Activated naive CD4-positive, alpha-beta T cell treated with anti-CD3 and anti-CD28 coated beads for 36 hours (primary cell): ENCODE measurements at places on chromosomes 4 and X.

GRCh38 chr4:171430495-171430894 lies 382.7 kb upstream of the GALNTL6 start:
- DNase-seq = no peak

- no peak for DNase-seq
Observed at GRCh38 chrX:477441-478012, 90.8 kb upstream of the PPP2R3B start.

GRCh38 chrX:22542641-22543040 lies 269.9 kb downstream of the CBLL2 start:
- DNase-seq = no peak

DNA sequence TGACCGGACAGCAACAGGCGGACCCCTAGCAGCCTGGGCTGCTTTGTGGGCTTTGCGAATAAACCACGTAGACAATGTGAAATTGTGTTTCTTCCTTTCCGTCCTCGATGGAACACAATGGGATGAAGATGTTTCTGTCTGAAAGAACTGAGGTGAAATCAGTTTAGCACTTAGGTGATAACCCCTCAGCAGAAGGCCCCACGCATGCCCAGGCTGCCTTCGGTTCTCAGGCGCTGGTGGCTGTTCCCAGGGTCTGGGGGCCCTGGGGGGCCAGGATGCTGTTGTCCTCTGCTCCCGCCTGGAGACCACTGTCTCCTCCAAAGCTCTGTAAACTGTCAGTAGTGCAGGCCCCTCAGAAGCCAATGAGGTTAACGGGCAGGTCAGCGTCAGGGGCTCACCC lies 73.9 kb upstream of the HGFAC start:
- DNase-seq = no peak

DNA sequence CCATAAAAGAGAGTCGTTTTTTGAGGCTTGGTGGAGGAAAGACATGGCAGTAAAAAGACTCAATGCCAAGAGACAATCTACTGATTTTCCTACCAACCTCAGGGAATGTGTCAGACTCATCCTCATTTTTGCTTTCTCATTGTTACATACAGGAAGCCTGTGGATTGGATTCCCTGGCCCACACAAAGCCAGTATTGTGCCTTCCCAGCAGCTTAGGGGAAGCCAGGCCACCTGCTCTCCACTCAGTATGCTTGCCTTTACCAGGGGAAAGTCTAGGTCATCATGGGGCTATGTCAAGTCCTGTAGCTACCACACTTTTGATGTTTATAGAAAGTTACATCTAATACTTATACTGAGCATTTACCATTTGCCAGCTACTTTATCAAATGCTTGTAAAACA lies 11.0 kb downstream of the BMX start:
- DNase-seq = no peak

GRCh38 chr4:70399319-70399718 lies 1.6 kb downstream of the OPRPN start:
- DNase-seq = no peak

DNA sequence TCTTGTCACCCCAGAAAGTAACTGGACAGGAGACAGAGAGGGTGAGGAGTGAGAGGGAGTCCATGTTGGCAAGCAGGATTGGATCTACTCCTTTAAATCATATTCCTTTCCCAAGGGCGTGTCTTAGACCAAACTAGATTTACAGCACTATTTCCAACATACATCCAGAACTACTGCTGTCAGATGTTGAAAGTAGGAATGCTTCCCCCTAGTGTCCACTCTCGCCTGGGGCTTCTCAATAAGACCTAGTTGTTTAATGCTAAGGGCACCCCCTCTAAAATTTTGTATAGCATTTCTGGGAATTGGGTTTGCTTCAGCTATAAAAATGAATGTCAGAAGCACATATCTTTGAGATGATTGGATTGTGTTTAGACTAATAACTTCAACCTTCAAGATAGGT lies 13.3 kb downstream of the OFD1 start:
- DNase-seq = peak; percentile 49

DNA sequence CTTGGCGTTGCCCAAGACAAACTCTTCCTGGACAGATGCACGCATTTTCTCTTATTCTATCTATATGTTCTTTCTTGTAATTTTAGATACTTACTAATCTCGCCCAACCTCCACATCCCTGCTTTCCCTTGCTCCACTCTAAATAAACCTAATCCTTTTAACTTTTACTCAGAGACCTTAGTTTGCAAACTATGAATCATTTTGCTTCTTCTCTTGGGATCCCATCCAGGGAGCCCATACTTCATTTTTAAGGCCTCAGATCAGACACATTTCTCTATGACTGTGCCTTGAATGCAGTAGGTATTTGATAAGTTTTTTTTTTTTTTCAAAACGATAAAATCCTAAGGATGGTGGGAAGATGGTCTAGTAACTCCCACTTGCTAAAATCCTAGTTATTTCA lies 353.8 kb upstream of the HAND2 start:
- DNase-seq = no peak

- DNase-seq = peak; percentile 6
Observed at GRCh38 chrX:40155589-40156469, 58.1 kb upstream of the BCOR start.

DNA sequence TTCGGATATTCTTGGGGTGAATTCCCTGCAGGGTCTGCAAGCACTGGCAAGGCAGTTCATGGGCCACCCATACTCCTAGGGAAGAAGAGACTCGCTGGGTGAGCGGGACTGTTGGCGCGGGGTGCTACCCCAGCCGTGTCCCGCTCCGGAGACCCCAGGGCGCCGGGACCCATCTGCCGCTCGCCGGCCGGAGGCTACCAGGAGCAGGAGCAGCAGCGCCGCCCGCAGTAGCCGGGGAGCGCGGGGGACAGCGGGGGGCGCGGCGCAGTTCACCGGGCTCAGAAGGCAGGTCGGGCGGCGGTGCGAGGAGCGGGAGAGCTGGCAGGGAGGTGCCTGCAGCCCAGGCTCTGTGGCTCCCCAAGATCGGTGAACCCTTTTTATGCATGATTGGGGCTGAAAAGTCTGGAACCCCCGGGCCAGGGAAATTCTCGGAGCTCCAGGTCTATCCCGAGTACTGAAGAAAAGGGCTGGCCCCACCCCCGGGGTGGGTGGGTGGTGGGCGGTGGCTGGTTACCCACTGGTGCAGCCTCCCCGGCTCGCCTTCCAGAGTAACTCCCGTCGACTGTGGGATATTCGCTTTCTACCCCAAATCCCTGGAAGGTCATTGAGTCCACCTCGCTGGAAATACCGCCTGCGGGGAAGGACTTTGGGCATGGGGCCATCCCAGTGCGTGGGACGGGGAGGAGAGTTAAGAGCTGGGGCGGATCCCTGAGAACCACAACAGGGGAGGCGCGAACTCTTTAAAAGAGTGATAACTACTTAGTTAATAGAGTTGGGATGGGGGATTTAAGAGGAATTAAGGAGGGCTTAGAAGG lies 37.6 kb downstream of the PF4 start:
- DNase-seq = no peak

DNA sequence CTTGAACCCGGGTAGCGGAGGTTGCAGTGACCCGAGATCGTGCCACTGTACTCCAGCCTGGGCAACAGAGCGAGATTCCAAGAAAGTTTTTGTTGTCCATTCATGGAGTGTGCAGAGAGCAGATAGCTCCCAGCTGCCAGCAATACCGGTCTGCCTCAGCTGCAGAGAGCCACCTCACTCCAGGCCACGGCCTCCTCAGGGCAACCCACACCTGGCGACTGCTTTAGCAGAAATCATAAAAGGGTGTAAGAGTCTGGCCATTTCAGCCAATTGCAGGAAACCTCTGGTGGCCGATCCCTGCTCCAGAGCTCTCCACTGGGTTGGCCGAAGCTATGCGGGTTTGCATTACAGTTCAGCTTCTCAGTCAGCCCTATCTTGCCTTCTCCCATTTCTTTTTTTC lies 227.4 kb upstream of the BCOR start:
- DNase-seq = no peak

DNA sequence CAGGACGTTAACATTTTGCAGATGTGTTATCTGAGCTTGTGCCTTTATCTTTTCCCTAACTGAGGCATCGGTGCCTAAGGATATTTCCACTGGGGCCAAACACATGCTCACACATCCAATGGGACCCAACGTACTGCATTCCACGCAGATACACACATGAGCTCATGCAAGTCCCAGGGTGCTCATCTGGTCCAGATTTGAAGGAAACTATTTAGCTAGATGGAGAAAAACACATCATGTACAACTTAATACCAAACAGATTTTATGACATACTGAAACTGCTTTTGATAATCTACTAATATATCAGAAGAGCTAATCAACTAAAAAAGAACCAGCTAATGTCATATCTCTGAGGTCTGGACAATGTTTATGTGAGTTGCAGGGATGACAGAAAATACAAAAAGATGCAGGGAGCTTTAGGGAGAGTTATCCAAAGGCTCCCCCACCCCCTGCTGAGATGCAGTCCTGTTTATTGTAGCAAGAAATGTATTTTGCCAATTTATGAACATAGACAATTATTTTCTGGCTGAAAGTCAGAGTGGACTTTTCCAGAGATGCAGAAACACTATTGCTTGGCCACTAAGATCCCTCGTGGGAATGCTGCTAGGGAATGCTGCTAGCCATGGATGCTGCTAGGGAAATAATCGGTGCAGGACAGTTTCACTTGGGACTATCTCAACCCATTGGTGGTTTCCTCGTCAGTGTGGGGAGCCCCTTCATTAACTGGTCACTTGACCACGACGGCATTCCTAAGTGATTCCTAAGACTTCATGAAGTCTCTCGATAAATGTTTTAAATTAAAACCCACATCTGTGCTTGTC lies 172.8 kb downstream of the SMIM20 start:
- DNase-seq = no peak

- no peak for DNase-seq
Observed at GRCh38 chr4:183328832-183329231, 6.6 kb upstream of the CLDN24 start.

DNA sequence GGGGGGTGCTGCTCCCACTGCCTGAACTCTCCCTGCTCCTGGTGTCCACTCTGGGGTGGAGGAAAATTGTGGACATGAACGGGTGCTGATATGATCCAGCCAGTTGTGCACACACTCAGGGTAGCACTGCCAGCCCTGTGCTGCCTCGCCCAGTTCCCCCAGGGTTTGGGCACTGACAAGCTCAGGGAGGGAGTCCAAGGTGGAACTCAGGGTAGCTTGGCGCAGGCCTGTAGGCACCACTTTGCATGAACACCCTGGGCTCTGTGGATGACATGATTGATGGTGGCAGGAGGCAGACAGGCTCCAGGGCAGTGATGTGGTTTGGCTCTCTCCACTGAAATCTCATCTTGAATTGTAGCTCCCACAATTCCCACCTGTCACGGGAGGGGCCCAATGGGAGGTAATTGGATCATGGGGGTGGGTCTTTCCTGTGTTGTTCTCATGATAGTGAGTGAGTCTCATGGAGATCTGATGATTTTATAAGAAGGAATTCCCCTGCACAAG lies 572.0 kb upstream of the PABPC4L start:
- no peak for DNase-seq

GRCh38 chrX:93461060-93461459 lies 212.3 kb downstream of the NAP1L3 start:
- DNase-seq = no peak

- DNase-seq = no peak
Observed at GRCh38 chr4:581181-581580, 5.1 kb upstream of the TMEM271 start.

- DNase-seq = no peak
Observed at GRCh38 chr4:177960566-177960965, 518.3 kb upstream of the AGA start.

DNA sequence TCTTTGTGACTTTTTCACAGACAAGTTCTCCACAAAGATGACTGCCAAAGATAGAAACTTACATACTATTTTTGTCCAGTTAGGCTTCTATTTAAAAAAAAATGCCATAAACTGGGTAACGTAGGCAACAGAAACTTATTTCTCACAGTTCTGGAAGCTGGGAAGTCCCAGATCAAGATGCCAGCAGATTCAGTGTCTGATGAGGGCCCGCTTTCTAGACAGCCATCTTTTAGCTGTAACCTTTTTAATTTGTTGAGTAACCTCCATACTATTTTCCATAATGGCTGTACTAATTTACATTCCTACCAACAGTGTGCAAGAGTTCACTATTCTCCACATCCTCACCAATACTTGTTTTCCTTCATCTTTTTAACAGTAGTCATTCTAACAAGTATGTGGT lies 55.5 kb downstream of the ARHGEF38 start:
- DNase-seq = no peak

- no peak for DNase-seq
Observed at GRCh38 chrX:18877469-18877868, 106.4 kb downstream of the PHKA2 start.

DNA sequence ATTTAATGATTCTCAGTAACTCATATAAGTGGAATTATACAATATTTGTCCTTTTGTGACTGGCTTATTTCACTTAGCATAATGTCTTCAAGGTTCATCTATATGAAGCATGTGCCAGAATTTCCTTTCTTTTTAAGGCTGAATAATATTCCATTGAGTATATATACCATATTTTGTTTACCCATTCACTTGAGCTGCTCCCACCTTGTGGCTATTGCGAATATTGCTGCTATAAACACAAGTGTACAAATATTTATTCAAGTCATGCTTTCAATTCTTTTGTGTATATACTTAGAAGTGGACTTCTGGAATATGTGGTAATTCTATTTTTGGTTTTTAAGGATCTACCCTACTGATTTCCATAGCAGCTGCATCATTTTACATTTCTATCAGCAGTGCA lies 219.1 kb downstream of the MID1 start:
- no peak for DNase-seq

DNA sequence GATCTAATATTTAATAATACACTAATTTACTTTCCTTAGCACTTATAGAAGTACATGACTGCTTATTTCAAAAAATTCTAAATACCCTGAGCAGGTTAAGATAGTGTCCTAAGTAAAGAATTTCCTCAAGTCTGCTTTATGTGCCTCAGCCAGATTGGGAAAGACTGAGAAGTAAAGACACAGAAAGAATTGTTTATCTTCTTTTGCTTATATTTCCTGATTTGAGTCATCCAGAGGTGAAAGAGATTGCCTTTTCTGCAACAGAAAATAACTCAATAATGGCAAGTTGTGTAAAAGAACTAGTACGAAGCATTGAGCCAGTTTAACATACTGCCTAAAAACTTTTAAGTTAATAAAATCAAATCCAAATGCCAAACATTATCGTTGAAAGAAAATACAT lies 45.0 kb downstream of the NAF1 start:
- DNase-seq = no peak

- DNase-seq = no peak
Observed at GRCh38 chr4:25892796-25893195, 21.2 kb upstream of the SMIM20 start.

DNA sequence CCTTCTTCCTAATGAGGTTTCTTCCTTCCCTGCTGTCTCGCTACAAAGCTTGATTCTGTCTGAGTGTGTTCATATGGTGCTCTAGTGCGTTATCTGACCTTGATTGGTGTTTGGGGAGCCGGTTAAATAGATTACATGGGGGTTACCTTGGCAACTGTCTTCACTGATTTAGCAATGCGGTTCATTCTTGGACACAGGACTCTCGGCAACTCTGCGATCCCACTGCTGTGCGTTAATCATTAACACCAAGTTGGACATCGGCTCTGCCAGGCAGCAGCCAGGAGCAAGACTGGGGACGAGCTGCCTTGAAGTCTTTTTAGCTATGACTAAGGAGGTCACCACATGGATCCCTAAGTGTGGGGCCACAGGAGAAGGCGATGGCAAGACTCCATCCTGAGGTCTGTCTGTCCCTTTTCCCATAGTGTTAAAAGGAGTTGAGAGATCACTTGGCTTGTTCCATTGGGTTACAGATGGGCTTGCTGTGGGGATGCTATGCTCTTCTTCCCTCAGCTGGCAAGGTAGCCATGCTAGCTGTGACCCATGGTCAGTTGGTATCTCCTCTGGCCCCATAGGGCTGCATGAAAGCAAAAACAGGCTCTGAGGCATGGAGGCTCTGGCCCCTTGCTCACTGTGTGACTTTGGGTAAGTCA lies 93.4 kb upstream of the MAMLD1 start:
- DNase-seq = no peak
